HS-5 (cell line): ENCODE measurements at places on chromosomes 5 and 9.

DNA sequence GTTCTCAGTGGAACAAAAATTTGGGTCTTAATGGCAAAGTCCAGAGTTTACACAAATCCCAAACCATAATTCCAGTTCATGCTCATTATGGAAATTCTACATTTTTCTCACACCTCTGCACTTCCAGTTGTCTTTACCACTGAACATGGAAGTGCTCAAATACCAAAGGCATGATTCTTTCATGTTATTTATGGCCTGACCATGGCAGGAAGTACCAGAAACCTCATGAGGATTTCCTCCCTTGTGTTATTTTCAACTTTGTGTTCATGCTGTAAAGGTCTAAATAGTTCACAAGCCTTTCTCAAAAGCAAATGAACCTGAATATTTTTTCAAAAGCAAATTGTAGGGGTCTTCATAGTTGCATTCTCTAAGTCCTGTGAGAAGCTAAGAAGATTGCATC is 82.0 kb upstream of the ITGA1 start:
- no peak for DNase-seq

- DNase-seq: no peak
Observed at GRCh38 chr5:96149546-96149945, 187.9 kb upstream of the ELL2 start.

- no peak for DNase-seq
Observed at GRCh38 chr5:113508756-113509155, 4.7 kb upstream of the YTHDC2 start.

GRCh38 chr9:34252670-34253459 is 74.0 kb downstream of the UBAP1 start:
- DNase-seq: peak; percentile 25

- no peak for DNase-seq
Observed at GRCh38 chr5:151298063-151298855, 5.3 kb downstream of the SLC36A3 start.

DNA sequence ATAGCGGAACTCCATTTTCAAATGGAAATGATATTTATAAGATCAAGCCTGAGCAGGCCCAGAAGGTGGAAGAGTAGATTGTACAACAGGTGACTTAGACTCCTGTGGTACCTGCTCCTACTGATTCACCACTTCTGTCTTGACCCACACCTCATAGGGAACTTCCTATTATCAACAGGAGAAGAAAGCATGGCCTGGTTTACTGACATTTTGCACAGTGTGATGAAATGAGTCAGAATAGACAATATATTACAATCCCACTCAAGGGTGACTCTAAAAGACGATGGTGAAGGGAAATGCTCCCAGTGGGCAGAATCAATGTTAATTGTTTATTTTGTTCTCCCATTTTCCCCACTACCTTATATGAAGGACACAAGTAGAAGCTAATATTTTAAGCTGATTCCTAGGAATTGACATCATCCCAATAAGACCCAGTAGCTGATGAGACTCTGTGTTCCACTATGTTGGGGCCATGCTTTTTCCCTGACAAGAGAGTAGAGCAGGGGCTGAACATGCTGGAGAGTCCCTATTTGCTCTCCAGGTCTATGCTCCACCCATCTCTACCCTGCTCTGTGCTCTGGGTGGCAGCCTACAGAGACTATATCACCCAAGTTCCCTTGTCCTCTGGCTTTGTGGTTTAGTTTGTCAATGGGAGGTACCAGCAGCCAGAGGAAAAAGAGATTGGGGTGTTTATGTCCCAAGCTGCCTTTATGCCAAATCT is 163.4 kb upstream of the FSTL4 start:
- no peak for DNase-seq

DNA sequence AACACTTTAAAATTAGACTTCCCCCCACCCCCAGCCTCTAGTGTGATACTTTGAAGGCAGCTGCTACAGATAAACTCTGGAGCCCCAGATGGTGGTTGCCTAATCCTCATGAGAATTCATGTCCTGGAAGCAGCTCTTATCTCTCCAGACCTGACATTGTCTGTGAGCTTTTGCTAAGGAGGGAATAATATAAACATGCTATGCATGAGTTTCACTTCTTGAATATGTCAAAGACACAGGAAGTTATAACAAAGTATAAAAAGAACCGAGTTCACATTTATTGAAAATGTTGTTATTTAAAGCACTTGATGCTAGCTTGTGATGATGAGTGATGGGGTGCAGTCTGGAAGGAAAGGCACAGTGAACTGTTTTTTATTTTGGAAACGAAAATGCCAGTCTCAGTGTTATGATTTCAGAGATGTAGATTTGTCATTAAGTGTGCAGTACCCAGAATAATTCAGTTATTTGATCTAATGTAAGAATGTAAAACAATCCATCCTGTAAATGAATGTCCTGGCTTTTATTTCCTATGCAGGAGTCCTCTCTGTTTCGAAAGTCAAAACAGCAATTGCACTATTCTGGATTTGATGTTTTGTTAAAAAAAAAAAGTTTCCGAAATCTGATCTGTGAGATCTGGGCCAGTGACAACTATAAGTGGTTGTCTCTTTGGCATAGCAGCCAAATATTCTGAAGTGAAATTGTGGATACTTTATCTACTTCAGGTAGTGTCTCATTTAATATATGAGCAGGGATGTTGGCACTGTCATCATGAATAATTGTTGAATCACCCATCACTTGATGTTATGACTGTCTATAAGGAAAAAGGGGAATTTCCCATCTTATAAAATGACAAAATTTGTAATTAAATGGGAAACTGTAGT is 77.0 kb downstream of the ZCCHC7 start:
- DNase-seq: peak; percentile 30

- no peak for DNase-seq
Observed at GRCh38 chr9:131358556-131358955, 35.3 kb upstream of the PRRC2B start.

GRCh38 chr5:84184857-84185256 is 199.8 kb downstream of the EDIL3 start:
- no peak for DNase-seq

DNA sequence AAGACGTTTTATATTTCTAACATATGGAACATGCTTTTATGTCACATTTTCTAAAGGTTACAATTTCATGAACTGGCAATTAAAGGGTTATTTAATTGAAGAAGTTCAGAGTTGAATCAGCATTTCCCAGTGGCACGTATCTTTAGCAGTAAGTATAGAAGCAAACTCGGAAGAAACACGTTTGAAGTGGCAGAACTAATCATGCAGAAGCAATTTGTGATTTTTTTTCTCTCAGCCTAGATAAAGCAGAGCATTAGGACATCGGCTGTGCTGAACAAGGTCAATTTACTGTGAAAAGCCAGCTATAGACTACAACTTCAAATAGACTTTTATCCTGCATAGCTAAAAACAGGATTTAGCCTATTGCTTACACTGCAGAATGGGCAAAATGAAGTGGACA is 104.7 kb downstream of the ISL1 start:
- DNase-seq: no peak

DNA sequence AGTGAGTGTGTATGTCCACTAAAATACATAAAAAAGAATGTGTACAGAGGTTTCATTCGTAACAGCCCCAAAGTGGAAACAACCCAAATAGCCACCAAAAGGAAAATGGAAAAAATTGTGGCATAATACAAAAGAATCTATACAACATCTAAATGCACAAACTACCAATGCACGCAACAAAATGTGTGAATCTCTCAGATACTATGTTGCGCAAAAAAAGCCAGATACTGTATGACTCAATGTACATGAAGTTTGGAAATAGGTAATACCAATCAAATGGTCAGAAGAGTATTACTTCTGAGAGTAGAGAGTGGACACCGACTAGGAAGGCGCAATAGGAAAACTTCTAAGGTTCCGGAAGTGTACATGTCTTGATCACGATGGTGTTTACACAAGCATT is 2.4 kb downstream of the XPA start:
- DNase-seq: no peak

DNA sequence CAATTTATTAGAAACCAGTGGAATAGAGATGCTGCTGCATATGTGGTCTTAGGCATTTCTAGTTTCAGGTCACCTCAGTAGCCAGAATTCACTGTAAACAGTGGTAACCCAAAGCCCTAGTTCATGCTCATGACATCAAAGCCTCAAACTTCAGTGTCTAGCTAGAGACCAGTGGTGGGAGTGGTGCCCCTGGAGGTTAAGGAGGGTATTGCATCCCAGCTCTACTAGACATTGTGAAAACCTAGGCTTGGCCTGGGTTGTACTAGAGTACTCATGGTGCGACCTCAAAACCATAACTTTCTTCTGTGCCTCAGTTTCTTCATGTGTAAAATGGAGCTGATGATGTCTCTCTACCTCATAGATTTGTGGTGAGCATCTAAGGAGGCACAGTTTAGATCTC is 18.8 kb downstream of the COL5A1 start:
- no peak for DNase-seq

- no peak for DNase-seq
Observed at GRCh38 chr9:13266167-13266566, 13.3 kb downstream of the MPDZ start.

GRCh38 chr5:133467826-133468463 is 144.4 kb downstream of the FSTL4 start:
- DNase-seq: no peak

DNA sequence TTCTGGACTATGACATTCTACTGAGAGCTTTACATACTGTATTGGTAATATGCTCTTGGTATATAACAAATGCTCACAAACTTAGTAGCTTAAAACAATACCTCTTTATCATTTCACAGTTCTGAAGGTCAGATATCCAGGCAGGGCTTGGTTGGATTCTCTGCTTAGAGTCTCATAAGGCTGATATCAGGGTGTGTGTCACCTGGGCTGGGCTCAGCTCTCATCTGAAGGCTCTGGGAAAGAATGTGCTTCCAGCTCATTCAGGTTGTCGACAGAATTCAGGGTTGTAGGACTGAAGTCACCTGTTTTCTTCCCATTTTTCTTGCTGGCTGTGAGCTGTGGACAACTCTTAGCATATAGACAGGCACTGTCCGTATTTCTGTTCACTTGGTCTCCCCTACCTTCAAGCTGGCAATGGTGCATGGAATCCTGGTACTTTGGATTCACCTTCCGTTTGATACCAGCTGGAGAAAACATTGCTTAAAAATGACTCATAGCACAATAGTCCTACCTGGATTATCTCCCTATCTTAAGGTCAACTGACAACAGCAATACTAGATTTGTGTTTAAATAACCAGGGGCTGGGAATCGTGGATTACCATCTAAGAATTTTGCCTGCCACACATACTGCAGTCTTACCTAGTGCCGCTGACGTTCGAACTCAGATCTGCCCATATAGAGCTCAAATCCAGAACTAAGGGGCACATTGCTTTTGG is 69.2 kb downstream of the RCL1 start:
- no peak for DNase-seq

- no peak for DNase-seq
Observed at GRCh38 chr9:120971938-120972337, 45.3 kb upstream of the TRAF1 start.

DNA sequence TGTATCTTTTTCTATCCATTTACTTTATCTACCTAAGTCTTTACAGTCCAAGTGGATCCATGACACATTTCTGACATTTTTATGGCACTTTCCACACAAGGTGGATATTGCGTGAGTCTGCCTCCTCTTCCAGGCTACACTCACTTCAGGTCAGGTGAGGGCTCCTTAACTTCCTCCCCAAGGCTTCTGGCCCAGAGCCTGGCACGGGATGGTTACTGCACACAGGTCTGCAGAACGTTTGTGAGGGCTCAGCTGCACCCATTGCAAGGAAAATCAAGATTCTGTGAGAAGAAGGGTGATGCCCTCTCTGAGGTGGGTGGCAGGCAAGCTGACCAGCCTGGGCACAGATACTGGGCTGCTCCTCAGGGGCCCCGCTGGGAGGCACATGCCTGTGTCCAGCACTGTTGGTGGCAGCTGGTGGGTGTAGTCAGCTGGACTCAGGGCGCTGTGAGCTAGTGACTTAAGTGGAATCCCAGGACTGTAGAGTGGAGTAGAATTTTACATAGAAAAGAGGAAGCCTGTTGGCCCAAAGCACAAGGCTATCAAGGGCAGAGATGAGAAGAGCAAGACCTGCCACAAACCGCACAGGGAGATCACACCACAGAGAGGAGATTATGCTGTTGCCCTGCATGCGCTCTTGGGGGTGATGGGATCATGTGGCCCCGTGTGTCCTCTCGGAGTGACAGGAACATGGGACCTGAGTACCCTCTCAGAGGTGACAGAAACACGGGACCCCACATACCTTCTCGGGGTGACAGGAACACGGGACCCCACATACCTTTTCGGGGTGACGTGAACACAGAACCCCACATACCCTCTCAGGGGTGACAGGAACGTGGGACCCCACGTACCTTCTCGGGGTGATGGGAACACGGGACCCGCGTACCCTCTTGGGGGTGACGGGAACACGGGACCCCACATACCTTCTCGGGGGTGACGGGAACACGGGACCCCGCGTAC is 21.3 kb downstream of the AHRR start:
- DNase-seq: no peak

DNA sequence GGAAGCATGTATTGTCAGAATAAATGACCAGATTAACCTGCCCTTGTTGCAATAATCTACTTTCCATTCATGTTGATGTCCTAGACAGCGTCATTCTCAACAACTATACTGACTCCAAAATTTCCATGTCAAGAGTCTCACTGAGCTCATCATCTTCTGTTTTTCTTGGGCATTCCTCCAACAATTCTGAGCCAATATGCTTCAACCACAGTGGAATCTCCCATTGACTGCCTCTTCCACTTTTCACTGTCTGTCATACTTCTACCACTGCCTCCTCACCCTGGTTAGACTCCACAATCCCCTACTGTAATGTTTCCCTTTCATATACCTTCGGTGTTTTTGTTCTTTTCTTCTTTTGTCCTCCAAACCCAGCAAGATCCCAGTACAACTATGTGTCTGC is 162.8 kb downstream of the TLE1 start:
- DNase-seq: no peak

DNA sequence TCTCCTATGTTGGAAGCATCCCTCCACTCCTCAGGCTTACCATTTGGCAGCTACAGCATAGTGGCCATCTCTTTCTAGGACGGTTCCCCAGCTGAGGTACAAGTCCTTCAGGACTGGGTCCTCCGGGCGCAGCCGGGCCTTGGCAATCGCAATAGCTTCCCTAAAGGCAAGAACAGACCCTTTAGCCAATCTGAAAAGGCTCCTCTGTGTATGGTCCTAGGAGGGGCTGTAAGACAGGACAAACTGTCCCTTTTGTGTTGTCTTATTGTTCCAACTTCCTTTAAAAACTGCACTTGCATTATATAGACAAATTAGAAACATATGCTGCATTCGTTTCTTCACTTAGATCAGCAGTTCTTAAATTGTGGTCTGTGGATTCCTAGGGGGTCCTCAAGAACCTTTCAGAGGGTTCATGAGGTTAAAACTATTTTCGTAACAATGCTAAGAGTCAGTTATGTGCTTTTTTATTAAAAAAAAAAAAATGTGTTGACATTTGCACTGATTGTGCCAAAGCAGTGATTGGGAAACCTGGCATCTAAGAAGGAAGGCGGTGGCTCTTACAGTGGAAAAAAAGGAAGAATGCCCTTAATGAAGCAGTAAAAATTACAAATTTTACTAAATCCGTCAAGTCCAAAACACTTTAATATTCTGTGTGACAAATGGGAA is 38.7 kb downstream of the GEMIN5 start:
- DNase-seq: no peak

DNA sequence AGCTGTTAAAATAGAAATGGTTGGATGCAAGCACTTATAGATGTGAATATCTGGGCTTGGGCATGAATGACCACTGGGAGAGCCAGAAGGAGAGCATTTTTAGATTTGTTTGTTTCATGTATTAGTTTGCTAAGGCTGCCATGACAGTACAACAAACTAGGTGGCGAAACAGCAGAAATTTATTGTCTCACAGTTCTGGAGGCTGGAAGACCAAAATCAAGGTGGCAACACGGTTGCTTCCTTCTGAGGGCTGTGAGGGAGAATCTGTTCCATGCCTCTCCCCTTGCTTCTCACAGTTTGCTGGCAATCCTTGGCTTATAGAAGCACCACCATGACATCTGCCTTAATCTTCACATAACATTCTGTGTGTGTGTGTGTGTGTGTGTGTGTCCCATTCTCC is 20.2 kb upstream of the CDC23 start:
- no peak for DNase-seq
